ENCODE measurements at places on chromosomes 6 and 20.

DNA sequence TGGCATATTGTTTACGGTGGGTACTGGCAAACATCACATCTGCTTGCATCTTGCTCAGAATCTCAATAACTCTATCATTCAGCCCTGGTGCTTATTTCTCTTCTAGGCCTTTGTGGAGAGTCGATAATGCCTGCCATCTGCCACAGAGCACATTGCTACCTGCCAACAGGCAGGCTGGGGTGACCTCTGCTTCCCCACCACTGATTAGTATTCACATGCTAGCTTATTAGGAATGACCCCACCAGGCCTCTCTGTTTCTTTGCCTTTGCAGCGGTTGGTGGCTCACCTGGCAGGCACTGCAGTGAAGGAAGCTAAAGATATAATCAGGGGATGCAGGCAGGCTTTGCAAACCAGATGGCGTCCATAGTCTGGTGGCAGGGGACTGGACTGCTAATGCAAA is 154.5 kb downstream of the MMS22L start:
- no peak for DNase-seq

DNA sequence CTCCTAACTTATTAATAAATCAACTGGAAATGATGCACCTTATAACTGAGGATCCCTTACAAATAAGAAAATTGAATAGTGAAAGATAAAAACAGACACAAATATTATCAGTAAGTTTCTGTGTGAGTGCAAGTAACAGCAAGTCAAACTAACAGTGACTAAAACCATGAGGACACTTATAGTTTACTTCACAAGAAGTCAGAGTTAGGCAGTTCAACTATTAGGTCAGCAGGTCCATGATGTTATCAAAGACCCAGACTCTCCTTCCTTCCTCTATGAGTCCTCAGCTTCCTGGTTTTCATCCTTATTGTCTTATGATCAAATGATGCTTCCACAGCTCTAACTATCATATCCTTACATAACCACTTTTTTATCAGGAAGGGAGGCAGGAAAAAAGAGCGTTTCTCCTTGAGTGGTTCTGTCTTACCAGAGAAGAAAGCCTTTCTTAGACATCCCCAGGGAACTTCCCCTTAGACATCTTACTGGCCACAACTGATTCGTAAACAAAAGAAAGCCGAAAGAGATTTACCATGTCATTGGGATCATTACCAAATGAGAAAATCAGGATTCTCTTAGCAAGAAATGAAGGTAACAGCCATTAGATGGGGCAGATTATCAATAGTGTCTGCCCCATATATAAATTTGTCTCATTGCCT is 114.3 kb upstream of the LRFN2 start:
- no peak for DNase-seq

GRCh38 chr6:4812068-4812467 is 35.9 kb downstream of the CDYL start:
- DNase-seq = no peak

GRCh38 chr6:3409699-3410384 is 47.0 kb downstream of the SLC22A23 start:
- no peak for DNase-seq

GRCh38 chr6:894274-894673 is 201.3 kb upstream of the EXOC2 start:
- DNase-seq = no peak

GRCh38 chr6:30160008-30160784 is 815 bp downstream of the TRIM10 start:
- no peak for DNase-seq

- DNase-seq = no peak
Measured at GRCh38 chr6:128316258-128316929, 204.0 kb downstream of the PTPRK start.

- DNase-seq = no peak
Measured at GRCh38 chr20:44080064-44080463, 106.9 kb downstream of the JPH2 start.

- no peak for DNase-seq
Measured at GRCh38 chr6:137893726-137894125, 26.7 kb downstream of the TNFAIP3 start.

All from BJ (cell line).